ENCODE measurements at places on chromosomes 1 and 21.

DNA sequence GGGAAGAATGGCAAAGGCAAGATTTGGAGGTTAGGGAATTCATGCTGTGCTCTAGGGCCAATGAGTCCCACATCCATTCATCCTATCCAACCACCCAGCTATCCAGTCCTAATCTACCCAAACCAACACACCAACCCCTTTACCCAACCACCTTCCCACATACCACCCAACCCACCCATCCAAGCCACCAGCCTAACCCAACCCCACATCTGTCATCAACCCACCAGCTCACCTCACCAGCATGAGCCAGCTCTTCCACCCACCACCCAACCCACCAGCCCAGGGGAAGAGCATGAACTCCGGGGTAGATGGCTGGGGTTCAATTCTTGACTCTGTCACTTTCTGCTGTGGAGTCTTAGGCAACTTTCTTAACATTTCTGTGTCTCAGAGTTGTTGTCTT lies 35.9 kb upstream of the DISP3 start:
- no peak for DNase-seq

GRCh38 chr1:156586323-156586722 lies 5.3 kb upstream of the NAXE start:
- no peak for DNase-seq

GRCh38 chr1:202989879-202990278 lies 17.3 kb upstream of the TMEM183A start:
- DNase-seq = no peak

- no peak for DNase-seq
These were observed 426.5 kb upstream of the NFIA start for GRCh38 chr1:60655679-60656355.

DNA sequence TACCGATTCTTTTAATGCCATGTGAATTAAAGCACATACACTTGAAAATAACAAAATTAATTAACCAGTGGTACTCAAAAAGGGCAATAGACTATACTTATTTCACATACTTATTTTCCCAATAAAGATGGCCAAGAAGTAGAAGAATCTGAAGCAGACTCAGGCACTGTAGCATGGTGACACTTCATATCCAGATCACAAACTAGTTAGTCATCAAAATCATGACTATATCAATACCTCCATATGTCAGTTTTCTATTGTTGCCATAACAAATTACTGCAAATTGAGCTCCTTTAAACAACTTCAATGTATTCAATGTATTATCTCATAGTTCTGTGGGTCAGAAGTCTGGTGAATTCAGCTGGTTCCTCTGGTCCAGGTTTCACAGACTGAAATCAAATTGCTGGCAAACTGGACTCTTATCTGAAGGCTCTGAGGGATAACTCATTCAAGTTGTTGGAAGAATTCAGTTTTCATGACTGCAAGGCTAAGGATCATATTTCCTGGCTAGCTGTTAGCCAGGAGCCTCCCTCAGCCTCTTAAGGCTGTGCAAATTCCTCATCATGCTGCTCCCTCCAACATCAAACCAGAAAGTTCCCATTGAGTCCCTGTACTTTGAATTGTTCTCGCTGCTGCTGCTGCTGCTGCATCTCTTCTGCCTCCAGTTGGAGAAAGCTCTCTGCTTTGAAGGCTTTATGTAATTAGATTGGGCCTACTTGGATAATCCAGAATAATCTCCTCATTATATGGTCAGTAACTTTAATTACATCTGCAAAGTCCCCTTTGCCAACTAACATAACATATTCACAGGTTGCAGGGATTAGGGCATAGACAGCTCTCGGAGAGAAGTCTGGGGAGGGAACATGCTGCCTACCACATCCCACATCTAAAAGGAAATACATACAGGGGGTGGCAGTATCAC lies 91.5 kb downstream of the MRPL39 start:
- DNase-seq = no peak

DNA sequence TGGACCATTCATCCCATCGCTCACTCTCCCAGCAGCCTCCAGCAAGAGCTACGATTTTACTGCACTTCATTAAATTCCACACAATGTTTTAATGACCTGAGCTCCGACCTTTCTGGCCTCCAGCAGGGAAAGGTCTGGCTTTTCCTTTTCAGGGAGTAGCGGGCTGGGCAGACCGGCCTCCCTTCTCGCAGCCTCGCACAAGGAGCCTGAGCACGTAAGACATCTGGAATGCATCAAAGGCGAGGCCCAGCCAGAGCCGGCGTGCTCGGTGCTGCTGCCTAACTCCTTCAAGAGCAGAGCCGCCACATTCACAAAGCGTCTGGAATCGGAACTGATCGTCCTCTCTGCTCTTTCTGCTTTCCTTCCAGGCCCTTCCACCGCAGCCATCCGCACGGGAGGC lies 32.5 kb upstream of the FHAD1 start:
- DNase-seq = no peak

DNA sequence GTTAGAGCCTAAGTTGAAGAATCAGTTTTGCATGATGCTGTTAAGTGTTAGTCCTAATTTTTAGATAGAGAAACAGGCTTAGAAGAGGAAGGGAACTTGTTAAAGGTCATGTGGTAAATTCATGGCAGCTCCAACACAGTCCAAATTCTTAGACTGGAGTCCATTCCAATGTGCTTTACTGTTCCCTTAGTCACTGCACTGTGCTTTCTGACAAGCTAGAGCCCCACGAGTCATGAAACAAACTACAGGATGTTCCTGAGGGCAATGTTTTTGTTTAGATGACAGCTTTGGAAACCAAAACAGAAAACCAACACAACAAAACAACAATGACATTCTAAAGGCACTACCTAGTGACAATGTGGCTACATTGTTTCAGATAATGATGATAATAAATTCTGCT lies 23.1 kb upstream of the RGS4 start:
- DNase-seq = no peak

GRCh38 chr1:153428791-153429190 lies 12.5 kb downstream of the S100A7A start:
- DNase-seq = no peak

DNA sequence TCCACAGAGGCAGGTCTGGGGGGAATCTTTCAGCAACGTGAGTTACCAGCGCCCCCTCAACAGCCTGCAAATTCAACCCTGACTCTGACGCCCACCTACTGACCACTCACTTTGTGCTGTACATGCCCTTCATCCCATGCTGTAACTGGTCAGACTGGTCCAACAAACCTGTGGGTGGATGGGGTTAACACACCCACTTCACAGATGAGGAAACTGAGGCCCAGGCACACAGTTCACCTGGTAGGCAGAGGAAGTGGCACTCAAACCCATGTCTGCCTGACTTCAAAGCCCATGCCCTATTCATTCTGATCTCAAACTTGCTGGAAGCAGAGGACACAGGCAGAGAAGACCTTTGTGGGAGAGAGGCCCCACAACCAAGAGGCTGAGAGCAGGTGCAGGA lies 172.9 kb downstream of the TRABD2B start:
- no peak for DNase-seq
